ENCODE measurements at places on chromosomes 16 and 17. TPM values are rescaled to one million over a fixed set of nuclear protein-coding genes. Genes with fewer than 3 reads are reported as not detected.

The OR2C1 gene
- total RNA-seq: not detected

- DNase-seq: peak; percentile 58
Measured at GRCh38 chr17:74633326-74633725, 9.8 kb upstream of the CD300E start.

DNA sequence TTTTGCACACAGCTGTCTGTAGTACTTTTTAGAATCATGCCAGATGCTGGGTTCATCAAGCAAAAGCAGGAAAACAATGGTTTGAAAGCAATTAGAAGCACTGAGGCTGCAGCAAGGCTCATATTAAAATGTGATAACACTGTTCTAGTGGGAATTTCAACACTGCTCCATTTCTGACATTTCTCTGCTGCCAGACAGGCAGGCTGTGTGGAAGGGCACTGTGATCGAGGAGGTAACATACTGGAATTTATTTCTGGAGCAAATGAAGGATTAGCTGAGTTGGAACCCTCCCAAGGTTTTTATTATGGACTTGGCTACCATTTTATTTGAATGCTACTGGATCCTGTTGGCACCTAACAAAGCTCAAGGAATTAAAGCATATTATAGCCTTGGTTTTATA, 66.9 kb downstream of the SKAP1 start:
- DNase-seq: no peak

DNA sequence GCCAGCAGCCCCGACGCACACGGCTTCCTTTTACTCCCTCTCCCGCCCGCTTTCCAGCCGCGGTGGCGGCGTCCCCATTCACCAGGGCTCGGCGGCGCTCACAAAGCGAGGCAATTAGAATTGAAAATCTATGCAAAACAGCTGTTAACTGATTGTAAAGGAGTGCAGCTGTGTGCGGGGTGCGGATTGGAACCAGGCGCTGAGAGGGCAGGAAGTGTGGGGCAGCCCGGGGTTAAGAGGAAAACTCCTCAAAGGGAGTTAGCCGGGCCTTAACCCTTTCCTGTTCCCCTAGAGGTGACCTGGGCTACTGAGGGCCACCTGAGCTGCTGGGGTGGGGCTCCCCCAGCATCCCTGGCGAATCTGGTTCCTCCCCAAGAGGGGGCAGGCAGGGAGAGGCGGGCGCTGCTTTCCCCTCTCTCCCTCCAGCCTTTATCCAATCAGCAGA, 5.8 kb upstream of the GSE1 start:
- no peak for DNase-seq

The PRSS33 gene
- total RNA-seq: not detected

DNA sequence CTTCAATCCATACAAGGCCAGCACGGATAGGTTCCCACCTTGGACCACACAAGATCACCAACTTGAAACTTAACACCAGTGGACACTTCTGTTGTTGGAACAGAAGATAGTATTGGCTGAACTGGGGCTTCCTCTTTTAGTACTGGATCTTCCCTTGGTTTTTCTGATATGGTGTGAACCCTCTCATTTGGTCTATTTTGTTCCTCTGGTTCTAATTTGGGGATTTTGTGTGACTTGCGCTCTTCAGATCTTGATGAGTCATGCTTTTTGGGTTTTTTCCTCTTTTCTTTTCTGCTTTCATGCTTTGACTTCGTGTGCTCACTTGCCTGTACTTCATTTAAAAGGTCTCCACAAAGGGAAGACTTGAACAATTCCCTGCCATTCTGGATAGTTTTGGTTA, 39.0 kb downstream of the SOST start:
- no peak for DNase-seq

The FBXO39 gene
- 0.49 TPM for total RNA-seq

The EVPL gene
- total RNA-seq: 46.8 TPM

The PIRT gene
- total RNA-seq: not detected

GRCh38 chr17:58532555-58532951, 18.1 kb upstream of the MTMR4 start:
- DNase-seq: no peak

GRCh38 chr16:13036600-13036999, 135.2 kb downstream of the SHISA9 start:
- DNase-seq: no peak

GRCh38 chr17:27834571-27834970, 34.2 kb upstream of the NOS2 start:
- no peak for DNase-seq

The PRSS21 gene
- 17.1 TPM for total RNA-seq

GRCh38 chr16:85750827-85751697, at the start of gene C16orf74:
C16orf74 (minus strand) TSS chr16:85751096; CDS start chr16:85735217, 15,879 bp downstream.
- peak; percentile 76 for DNase-seq

The SMIM22 gene
- 23.3 TPM for total RNA-seq

DNA sequence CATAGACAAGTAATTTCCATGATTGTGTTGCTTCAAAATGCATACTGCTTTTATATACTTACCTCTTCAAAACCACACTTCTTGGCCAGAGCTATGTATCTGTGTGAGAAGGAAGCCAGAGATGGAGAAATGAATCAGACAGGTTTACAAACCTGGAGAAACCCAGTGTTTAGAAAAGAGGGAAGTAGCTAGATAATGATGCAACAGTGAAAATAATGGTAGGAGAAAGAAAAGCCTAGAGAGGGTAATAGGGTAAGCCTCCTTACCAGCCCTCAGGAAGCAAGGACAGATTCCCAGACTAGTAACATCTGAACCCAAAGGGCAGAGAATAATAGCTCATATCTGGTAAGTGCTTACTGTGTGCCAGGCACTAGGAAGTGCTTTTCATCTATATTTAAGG, 250.3 kb upstream of the CDH11 start:
- DNase-seq: no peak

GRCh38 chr16:28830531-28830930, 7.7 kb downstream of the ATXN2L start:
- DNase-seq: no peak

GRCh38 chr16:28189245-28189644, 22.5 kb downstream of the XPO6 start:
- DNase-seq: no peak

The SHCBP1 gene
- 1.0 TPM for total RNA-seq

The CIITA gene
- total RNA-seq: 78.9 TPM

- peak; percentile 63 for DNase-seq
Measured at GRCh38 chr16:86018487-86018886, 119.5 kb downstream of the IRF8 start.

The CALB2 gene
- total RNA-seq: 4.6 TPM

- peak; percentile 78 for DNase-seq
Measured at GRCh38 chr17:17818088-17818526, 18.7 kb downstream of the SREBF1 start.

DNA sequence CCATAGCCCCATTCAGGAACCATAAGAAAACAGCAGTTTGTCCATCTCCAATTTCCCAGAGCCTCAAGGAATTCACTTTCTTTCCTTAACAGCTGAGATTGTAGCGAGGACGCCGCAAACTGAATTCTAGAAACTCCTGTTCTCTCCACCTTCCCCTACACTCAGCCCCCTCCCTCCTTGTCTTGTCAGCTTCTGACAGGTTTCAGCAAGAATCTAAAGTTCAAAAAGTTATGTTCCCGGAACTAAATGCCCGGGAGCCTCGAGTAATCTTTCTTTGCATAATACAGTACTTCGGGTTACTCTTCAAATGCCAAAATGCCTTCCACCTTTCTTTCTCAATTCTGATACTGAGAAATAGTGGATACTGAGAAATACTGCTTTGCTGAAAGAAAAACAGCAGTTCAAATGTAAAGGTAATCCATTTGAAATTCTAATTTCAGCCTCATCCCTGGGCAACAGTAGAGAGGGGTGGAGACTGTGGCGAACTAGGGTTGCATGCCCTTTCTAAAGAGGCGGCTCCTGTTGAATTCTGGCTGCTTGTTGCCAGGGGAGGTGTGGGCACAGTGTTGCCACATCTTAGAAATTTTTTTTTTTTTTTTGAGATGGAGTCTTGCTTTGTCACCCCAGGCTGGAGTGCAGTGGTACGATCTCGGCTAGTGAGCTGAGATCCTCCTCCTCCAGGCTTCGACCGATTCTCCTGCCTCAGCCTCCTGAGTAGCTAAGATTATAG, 63.5 kb upstream of the USP7 start:
- DNase-seq: no peak

The TP53TG3F gene
- total RNA-seq: not detected

GRCh38 chr17:19022747-19023146, 18.2 kb upstream of the FAM83G start:
- DNase-seq: no peak

The ABCC12 gene
- total RNA-seq: not detected

The HBA1 gene
- total RNA-seq: 241 TPM

The KRTAP3-2 gene
- not detected for total RNA-seq

DNA sequence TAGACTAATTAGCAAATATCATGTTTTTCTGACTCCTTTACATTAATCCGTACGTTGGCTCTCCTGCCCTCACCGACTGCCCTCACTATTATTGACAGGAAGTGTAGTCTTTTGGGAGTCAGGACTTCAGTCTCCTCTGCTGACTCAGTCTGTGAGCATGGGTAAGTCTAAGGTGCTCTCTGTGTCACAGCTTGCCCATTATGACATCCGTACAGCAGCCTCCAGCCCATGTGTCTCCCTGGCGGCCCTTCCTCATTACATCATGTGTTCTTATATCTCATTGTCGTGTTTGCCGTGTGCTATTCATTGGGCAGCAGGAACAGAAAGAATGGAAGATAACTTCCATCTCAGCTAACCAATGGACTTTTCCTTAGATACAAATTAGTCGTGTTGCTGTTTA, 77.5 kb downstream of the MRTFB start:
- DNase-seq: no peak

GRCh38 chr16:83954577-83955016, 1.6 kb downstream of the OSGIN1 start:
- no peak for DNase-seq

GRCh38 chr16:53785044-53785443, 81.1 kb downstream of the FTO start:
- DNase-seq: no peak

The RND2 gene
- total RNA-seq: 0.78 TPM

- DNase-seq: no peak
Measured at GRCh38 chr17:81579821-81580321, 27.7 kb upstream of the FAAP100 start.

DNA sequence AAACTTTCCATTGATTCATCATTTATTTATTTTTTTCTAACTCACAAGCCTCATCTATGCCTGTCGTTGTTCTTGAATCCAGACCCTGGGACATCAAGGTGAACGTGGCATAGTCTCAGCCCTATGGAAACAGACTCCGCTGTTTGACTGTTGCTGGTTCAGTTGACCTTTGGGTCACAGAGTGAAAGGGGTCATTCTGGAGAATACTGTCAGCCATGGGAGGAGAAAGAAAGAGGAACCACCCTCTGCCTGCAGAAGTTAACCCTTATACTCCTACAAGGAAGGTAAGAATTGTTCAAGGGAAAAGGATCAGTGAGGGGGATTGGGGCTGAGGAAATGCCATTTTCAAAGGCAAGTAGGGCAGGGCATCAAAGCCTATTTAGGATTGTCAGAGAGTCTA, 387.6 kb upstream of the MAF start:
- DNase-seq: no peak

DNA sequence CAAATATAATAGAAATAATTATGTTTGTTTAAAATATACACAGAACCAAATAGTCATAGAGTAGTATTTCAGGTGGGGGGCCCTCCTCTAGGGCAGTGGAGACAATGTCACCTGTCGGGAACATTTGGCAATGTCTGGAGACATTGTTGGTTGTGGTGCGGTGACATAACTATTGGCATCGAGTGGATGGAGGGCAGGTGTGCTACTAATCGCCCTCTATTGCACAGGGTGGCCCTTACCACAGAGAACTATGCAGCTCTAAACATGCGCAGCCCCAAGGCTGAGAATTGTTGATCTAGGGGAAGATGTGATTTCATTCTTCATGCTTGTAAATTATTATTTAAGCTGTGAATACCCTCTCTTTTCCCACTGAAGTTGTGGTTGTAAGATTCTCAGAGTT, 594.0 kb downstream of the WWOX start:
- DNase-seq: no peak

DNA sequence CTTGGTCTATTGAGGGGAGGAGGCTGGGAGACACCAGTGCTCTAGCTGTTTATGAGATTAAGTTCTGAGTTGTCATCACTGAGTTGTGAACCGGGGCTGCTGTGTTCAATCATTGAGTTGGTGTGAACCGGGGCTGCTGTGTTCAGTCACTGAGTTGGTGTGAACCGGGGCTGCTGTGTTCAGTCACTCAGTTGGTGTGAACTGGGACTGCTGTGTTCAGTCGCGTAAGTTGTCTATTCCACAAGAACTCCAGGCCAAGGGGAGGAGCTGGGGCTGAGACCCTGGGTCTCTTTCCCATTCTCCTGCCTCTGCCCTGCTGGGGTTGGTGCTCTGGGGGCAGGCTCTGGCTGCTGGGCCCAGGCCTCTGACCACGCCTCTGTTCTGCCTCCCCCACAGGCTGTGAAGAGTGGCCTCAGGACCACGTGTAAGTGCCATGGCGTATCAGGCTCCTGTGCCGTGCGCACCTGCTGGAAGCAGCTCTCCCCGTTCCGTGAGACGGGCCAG, 24.5 kb downstream of the WNT9B start:
- no peak for DNase-seq

The SPECC1 gene
- total RNA-seq: 31.0 TPM

DNA sequence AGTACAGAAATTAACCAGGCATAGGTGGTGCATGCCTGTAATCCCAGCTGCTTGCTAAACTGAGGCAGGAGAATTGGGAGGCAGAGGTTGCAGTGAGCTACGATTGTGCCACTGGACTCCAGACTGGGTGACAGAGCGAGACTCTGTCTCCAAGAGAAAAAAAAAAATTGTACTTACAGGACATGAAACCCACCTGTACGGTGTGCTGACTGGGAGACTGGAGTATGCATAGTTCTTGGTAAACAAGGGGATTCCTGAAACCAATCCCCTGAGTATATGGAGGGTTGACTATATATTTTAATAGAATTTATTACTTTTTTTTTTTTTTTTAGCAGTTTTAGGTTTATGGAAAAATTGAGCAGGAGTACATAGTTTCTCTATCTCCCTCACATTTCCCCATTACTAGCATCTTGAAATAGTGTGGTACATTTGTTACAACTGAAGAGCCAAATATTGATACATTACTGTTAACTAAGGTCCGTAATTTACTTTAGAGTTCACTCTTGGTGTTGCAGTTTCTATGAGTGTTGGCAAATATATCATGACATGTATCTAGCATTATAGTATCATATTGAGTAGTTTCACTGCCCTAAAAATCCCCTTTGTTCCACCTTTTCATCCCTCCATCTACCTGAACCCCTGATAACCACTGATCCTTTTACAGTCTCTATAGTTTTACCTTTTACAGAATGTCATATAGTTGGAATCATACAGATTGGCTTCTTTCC, 19.3 kb downstream of the TENT4B start:
- DNase-seq: no peak

All from upper lobe of right lung (tissue), 1 donor.